Suppressor macrophage (primary cell): ENCODE measurements at places on chromosomes 11 and 22.

- no peak for DNase-seq
These were observed 84.7 kb upstream of the HEPHL1 start for GRCh38 chr11:93936460-93936859.

GRCh38 chr11:59555601-59556114 lies 44.3 kb downstream of the OR4D9 start:
- DNase-seq = no peak

GRCh38 chr11:35343033-35343598 lies 76.2 kb downstream of the SLC1A2 start:
- no peak for DNase-seq

GRCh38 chr11:72314600-72315392 lies 70.8 kb upstream of the PHOX2A start:
- DNase-seq = no peak

DNA sequence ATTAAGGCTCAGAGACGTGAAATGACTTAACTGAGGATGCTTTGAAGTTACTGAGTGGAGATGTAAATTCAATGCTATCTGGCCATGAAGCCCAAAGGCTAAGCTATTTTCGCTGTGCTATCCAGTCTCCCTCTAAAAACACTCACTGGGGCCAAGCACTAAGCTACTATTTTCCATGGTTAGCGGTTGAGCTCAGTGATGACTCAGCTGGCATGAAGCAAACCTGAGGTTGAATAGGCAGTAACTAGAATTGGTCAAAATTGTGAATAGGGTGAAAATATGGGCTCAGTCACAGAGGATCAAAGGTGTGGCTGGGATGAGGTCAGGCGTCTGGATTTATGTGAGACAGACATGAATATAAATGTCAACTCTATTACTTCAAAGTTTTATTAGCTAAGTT lies 564.2 kb upstream of the KIRREL3 start:
- no peak for DNase-seq

GRCh38 chr11:35348898-35349687 lies 70.3 kb downstream of the SLC1A2 start:
- DNase-seq = peak; percentile 52

DNA sequence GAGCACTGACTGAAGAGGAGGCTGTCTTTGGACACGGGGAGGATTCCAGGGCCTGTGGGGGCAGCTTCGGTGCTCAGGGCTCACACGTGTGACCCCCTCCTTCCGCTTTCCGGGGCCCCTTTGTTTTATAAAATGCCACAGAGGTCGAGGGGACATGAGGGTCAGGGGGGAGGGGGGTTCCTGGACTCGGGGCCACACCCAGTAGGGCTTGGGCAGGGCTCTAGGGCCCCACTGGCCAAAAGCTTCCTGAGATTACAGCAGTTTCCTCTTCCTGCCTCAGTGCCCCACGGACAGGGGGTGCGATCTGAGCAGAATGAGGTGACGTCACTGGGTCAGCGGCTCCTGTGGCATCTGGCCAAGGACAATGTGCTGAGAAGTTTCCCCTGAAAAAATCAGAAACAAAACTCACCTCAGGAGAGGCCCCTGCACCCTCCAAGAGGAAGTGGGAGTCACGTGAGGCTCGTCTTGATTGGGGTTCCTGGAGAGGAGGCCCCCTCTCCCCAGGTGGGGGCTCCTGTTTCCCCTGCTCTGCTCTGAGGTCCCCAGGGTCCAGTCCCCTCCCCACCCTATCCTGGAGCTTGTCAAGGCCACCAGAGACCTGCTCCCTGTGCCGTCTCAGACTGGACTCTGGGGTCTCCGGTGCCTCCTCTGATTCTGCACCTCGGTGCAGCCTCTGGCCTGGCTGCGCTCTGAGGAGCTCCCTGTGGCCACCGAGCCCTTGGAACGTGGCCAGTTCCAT lies 6.4 kb upstream of the IFITM3 start:
- peak; percentile 70 for DNase-seq

DNA sequence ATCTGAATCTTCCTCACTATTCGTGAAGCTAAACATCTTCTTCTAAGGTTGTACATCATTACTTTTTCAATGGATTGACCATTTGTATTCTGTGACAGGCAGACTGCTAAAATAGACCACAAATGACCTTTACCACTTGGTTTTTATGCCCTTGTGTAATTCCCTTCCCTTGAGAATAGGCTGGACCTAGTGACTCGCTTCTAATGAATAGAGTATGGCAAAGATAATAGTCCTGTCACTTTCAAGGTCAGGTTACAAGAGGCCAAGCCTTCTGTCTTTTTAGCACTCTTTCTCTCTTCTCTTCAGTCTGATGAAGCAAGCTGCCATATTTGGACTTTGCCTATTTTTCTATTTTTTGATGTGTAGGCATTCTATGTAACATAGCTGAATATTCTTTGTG lies 492.9 kb downstream of the SOX6 start:
- DNase-seq = no peak

- peak; percentile 41 for DNase-seq
These were observed 2.9 kb upstream of the TTC36 start for GRCh38 chr11:118524356-118524755.

DNA sequence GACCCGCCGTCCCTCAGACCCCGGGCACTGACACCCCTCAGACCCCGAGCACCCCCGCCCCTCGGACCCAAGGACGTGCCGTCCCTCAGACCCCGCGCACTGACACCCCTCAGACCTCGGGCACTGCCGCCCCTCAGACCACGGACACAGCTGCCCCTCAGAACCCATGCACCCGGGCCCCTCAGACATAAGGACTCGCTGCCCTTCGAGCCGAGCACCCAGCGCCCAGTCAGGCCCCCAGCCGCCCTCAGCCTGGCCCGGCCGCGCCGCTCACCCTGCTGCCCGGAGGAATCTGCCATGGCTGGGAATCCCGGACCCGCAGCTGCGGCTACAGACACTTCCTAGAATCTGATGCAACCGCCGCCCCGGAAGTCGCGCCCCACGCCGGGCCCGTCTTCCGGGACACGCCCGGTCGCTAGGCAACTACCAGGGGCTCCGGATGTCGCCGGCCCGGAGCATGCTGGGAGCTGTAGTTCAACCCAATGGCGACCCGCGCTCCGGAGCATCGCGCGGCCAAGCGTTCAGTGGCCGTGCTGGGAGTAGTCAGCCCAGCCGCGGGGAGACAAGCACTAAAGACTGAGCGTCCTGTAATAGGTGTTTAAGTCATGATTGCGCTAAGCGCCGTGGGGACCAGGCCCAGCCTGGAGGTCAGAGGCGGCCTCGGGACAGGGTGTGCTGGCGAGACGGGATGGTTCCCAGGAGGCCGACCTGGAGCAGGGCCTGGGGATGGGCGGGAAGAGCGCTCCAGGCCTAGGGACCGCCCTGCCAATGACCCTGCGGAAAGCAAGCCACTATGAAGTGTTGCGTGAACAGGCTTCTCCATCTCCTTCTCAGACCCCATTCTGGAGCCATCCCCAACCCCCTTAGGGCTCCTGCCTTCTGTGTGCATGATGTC lies at the start of gene CARS1:
CARS1 (minus strand) TSS at position 355 of the 895 bp plus-strand sequence; CDS start at position 299, 56 bp downstream.
- DNase-seq = peak; percentile 97

GRCh38 chr11:11978792-11979487 lies 29.5 kb downstream of the DKK3 start:
- no peak for DNase-seq

- peak; percentile 60 for DNase-seq
These were observed 116.9 kb downstream of the SIK3 start for GRCh38 chr11:116981266-116981885.

DNA sequence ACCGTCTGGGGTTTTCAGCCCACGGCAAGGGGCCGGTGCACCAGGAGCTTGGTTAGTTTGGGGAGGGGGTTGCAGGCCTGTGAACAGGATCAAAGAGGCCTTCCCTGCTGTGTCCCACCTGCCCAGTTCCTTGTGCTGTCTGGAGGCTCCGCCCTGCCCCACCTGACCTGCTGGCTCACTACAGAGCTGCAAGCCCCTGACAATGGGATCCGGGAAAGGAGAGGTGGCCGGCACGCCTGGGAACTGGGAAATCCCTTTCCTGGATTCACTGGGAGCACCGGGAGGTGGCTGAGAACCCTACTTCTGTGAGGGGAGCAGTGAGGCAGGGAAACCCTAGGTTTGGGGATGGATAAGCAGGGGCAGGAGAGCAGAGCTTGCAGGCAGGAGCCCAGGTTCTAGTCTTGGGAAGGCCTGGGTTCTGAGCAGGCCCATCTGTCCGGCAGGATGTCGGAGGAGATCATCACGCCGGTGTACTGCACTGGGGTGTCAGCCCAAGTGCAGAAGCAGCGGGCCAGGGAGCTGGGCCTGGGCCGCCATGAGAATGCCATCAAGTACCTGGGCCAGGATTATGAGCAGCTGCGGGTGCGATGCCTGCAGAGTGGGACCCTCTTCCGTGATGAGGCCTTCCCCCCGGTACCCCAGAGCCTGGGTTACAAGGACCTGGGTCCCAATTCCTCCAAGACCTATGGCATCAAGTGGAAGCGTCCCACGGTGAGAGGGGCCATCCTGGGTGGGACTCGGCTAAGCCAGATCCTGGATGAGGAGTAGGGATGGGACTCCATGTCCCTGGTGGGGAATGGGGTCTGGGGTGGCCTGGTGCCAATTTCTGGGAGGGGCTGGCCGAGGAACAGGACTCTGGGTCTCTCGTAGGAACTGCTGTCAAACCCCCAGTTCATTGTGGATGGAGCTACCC lies 786 bp downstream of the CAPN1 start:
- DNase-seq = peak; percentile 53

DNA sequence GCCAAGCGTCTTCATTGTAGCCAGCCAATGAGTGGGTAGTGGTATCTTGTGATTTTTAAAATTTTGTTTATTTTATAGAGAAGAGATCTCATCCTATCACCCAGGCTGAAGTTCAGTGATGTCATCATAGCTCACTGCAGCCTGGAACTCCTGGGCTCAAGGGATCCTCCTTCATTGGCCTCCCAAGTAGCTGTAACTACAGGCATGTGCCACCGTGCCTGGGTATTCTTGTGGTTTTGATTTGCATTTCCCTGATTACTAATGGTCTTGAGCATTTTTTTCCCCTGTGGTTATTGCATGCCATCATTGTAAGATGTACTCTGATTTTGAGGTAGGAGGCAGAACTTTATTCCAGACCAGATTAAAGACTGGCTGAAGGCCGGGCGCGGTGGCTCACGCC lies 2.4 kb upstream of the DENND6B start:
- DNase-seq = peak; percentile 32

DNA sequence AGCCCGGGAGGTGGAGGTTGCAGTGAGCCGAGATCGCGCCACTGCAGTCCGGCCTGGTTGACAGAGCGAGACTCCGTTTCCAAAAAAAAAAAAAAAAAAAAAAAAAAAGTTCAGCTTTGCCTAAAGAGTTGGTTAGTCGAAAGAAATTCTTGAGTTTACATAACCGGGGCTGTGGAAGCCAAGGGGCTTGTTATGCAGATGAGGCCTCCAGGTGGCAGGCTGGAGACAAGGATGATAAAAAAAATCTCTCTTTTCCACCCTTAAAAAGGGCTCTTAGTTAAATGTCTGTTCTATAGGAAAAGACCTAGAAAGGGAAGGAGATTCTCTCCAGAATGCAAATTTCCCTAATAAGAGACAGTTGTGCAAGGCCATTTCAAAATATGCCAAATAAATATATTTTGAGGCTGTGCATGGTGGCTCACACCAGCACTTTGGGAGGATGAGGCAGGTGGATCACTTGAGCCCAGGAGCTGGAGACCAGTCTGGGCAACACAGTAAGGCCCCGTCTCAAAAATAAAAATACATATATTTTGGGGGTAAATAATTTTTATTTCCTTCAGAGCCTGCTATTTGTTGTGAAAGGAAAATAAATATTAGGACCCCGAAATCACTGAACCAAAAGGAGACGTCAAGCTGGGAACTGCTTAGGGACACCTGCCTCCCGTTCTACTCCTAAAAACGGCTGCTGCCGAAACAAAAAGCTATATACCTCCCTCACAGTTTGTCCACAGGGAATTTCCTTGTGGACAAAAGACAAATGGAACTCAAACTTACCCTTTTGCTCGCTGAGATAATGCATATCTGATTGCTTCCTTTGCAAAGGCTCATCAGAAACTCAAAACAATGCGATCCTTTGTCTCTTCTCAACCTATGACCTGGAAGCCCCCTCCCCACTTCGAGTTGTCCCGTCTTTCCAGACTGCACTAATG lies 2.4 kb upstream of the IFITM2 start:
- DNase-seq = peak; percentile 61

DNA sequence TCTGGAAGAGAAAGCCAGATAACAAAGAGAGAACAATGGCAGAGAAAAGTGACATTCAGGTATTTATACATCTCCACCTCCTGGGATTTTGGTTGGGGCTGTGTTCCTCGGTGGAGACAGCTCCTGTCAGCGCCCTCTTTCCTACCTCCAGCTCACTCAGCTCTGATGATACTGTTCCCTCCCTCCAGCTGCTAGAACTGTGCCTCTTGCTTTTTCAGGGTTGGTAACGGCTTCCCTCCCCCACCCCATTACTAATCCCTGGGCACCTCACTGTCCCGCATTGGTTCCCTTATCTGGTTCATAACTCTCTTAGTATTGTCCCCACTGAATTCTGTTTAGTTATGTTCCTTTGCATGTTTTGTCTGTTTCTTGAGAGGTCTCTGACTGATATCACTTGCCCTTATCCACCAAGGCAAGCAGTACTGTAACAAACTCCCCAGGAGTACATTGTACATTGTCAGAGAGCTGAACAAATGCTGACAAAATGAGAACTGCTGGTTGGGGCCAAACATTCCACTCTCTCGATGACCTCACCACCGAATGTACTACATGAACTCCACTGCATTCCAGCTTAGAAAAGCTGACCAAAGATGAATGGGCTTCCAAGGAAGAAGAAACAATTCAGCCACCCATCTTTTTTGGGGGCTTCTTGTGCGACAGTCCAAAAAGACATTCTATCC lies 5.7 kb upstream of the FBXO3 start:
- no peak for DNase-seq

GRCh38 chr11:86990515-86990914 lies 35.3 kb upstream of the FZD4 start:
- no peak for DNase-seq

GRCh38 chr11:72203163-72203562 lies 11.2 kb downstream of the FOLR1 start:
- no peak for DNase-seq

- peak; percentile 59 for DNase-seq
These were observed at the start of gene SLC25A18 for GRCh38 chr22:17562906-17563870. SLC25A18 (plus strand) TSS chr22:17563498; CDS start chr22:17579945, 16,447 bp downstream.

- no peak for DNase-seq
These were observed 68.7 kb downstream of the PTPRJ start for GRCh38 chr11:48049036-48049435.

DNA sequence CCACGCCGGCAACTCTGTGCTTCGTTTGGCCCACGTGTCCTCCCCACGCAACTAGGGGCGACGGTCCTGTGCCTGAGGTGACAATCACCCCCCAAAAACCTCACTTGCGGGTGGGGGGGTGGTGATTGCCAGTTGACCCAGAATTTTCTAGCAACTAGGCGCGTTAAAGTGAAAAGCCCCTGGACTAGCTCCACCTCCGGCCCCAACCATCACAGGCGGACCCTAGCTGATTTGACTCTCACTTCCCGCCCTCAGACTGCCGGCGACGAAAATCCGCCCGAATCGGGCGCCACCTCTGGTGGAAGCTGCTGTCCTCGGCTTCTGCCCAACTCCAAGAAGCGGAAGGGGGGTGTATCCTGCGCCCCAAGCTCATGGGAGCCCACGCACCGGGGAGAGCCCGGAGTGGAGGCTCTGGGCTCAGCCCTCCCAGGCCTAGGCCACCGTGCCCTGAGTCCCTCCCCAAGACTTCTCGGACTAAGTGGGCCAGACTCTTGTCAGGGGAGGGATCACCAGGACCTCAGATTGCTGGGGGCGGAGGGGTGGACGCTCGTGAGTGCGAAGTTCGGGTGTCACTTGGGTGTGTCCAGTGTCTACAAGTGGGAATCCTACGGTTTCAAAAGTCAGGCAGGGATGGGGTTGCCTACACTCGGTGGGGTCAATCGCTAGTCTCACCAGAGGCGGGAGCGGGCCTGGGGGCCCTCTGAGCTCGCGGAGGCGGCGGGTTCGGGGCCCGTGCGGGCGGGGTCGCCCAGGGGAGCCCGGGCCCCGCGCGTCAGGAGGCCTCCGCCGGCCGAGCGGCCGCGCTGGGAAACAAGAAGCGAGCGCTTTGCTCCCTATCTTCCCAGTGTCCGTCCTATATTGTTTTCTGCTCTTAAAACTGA lies 12.3 kb downstream of the PAX6 start:
- DNase-seq = no peak
